SW 1271 (cell line): ENCODE measurements at places on chromosomes 13 and 19.
A peak's percentile ranks its signal among the peaks of the same experiment; 100 is the strongest.

DNA sequence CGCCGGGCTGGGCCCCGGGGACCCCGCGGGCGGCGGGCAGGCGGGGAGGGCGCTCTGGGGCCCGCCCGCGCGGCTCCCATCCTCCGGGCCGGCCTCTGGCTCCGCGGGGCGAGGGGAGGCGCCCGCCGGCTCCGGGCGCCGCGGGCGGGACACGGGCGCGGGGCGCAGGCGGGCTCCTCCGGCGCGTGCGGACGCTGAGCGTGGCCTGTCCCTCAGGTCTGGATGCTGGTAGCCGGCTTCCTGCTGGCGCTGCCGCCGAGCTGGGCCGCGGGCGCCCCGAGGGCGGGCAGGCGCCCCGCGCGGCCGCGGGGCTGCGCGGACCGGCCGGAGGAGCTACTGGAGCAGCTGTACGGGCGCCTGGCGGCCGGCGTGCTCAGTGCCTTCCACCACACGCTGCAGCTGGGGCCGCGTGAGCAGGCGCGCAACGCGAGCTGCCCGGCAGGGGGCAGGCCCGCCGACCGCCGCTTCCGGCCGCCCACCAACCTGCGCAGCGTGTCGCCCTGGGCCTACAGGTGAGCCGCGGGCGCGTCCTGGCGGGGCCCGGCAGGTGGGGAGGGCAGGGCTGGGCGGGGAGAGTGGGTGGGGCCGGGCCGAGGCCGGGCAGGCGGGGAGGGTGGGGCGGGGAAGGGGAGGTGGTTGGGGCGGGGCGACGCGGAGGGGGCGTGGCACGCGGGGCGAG, 420 bp downstream of the IL17D start:
- DNase-seq = peak; percentile 30

GRCh38 chr19:39874404-39874803, 28.2 kb upstream of the FBL start:
- no peak for DNase-seq

- DNase-seq = no peak
Measured at GRCh38 chr13:51330791-51331190, 8.7 kb upstream of the SERPINE3 start.

- no peak for DNase-seq
Measured at GRCh38 chr13:44355621-44356020, 18.0 kb upstream of the SERP2 start.

GRCh38 chr19:44050740-44051649, 841 bp upstream of the ZNF223 start:
- no peak for DNase-seq

DNA sequence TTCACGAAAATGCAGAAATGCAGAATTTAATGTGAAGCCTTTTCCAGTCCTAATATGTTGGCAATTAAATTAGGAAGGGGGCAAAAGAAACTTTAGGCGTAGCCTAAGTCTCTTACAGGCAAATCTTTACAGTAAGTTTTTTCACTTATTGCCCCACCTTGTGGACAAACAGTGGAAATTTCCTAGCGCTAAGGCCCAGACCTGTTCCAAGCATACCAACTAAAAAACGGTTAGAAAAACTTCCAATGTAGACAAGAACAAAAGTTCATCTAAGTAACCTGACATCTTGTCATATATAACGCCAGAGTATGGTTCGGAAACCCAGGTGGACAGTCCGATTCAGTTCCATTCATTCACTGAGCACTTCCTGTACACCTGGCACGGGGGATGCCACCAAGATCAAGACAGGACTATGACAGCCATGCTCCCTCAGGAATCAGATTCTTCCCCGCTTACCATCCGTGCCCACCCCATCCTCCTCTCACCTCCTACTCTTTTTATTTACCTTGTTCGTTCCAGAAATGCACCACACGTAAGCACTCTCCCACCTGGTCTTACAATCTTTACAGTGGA, 4.9 kb downstream of the ZAR1L start:
- DNase-seq = no peak
